Stimulated activated CD8-positive, alpha-beta memory T cell treated with anti-CD3 and anti-CD28 coated beads, Interleukin-4, amount 100 ng/mL, for 1 hour (primary cell): ENCODE measurements at places on chromosomes 3 and 15.

- DNase-seq: no peak
Measured at GRCh38 chr3:31008994-31009393, 114.5 kb upstream of the GADL1 start.

- no peak for DNase-seq
Measured at GRCh38 chr3:45118615-45119071, 27.5 kb downstream of the CDCP1 start.

DNA sequence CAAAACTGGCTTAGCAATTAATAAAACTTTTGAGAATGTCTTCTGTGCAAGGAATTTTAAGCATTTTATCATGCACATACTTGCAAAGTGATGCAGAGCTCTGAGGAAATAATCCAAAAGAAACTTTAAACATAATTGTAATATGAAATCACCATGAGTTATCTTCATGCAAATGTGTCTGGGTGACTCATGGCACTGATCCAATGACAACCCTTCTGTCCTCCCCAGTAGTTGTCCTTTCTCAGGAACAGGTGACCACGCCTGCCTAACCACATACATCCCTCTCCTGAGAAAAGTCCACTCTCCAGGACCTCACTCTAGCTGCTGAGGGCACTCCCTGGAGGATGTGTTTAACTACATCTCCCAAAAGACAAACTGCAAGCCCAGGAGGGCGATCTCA, 530.6 kb upstream of the IL12A start:
- no peak for DNase-seq

GRCh38 chr3:71709908-71710511, 15.2 kb downstream of the EIF4E3 start:
- DNase-seq: no peak

GRCh38 chr15:26157081-26157480, 294.0 kb upstream of the ATP10A start:
- DNase-seq: no peak

DNA sequence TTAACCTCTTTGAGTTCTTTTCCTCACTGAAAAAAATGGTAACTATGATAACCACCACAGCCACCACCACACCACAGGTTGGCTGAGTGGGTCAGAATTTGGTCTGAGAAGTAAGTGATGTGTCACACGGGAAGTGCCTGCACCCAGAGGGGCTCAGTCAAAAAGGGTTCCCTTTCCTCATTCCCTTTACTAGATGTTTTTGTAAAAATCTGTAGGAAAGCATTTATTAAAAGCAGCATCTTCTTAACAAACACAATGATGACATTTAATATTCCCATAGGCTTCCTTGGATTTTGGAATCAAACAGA, 23.2 kb downstream of the CFAP92 start:
- DNase-seq: no peak

GRCh38 chr15:69089258-69089657, 71.2 kb upstream of the GLCE start:
- no peak for DNase-seq

- no peak for DNase-seq
Measured at GRCh38 chr3:194740859-194741491, 55.3 kb downstream of the FAM43A start.

DNA sequence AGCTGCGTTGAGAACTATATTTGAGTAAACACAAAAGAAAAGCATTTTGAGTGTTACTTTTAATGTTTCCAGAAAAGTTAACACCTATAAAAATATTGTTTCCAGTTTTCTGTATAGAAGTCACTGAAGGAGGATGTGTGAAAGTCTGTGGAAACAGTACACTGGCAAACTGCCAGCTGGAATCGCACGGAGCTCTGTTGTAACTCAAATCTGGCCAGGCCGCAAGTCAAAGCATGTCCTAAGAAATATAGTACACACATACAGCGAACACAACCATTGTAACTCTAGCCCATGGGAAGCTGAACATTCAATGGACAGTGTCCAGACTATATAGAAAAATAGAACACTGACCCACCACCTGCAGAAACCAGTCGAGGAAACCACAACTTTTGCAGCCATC, 657.2 kb downstream of the FHIT start:
- DNase-seq: no peak

DNA sequence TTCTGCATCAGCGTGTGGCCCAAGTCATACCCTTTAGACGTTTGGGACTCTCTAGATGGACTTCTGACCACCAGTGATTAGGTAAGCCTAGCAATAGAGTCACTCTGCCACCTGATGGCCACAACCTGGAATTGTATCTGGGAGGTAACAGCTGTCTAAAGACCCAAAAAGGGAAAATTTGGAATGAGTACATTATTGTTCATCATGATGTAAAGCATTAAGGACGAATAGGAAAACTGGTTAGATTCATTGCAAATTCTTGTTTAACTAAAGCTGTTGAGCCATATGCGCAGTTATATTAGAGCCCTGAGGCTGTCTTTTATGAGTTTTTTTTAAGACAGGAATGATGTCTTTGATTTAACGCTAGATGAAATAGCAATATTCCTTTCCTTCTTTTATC, 63.6 kb downstream of the FAM81A start:
- no peak for DNase-seq

DNA sequence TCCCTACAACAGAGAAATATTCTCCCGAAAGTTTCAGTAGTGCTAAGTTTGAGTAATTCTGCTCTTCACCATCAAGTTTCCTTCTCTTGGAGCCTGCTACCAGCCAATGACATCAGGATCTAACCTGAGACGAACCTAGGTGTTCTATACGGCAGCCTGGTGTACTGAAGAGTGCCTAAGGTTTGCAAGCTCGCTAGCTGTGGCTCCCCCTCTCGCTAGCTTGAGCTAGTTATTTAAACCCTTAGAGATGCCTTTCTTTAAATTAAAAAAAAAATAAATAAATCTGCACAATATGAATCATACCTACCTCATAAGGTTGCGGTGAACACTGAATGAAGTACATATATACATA, 1.4 kb upstream of the COL8A1 start:
- no peak for DNase-seq

DNA sequence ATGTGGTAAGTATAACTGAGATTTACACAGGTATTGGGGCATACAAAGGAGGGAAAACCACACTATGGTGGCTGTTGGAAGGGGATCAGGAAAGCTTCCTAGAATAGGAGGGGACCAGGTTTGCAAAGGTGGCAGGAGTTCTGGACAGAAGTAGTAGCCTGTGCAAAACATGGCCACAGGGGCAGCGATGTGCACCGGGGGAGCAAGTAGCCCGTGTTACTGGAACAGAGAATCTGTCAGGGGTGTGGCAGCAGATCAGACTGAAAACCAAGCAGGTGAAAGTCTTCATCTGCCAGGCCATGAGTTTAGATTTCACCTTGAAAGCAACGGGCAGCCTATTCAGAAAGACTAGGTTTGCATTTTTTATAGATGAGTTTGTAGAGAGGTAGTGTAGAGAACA, 182.3 kb upstream of the LPP start:
- no peak for DNase-seq
